ENCODE measurements at places on chromosomes 12 and 14.
A peak's percentile ranks its signal among the peaks of the same experiment; 100 is the strongest.

DNA sequence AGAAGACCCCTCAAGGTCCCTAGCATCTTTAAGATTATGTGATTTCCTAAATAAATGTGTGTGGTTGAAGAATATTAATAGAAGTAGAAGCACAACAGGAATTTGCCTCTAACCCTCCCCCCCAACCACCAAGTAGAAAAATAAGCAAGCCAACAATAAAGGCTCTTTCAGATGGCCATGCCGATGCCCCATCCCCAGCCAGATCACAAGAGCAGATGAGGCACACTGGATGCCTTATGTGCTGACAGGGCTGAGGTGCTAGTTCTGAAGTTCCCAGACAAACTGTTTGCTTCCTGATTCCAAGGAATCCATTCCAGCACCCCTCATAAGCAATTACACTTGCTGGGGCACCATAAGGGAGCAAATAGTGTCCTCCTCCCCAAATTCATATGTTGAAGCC is 90.0 kb downstream of the SSPN start:
- DNase-seq, result no peak

DNA sequence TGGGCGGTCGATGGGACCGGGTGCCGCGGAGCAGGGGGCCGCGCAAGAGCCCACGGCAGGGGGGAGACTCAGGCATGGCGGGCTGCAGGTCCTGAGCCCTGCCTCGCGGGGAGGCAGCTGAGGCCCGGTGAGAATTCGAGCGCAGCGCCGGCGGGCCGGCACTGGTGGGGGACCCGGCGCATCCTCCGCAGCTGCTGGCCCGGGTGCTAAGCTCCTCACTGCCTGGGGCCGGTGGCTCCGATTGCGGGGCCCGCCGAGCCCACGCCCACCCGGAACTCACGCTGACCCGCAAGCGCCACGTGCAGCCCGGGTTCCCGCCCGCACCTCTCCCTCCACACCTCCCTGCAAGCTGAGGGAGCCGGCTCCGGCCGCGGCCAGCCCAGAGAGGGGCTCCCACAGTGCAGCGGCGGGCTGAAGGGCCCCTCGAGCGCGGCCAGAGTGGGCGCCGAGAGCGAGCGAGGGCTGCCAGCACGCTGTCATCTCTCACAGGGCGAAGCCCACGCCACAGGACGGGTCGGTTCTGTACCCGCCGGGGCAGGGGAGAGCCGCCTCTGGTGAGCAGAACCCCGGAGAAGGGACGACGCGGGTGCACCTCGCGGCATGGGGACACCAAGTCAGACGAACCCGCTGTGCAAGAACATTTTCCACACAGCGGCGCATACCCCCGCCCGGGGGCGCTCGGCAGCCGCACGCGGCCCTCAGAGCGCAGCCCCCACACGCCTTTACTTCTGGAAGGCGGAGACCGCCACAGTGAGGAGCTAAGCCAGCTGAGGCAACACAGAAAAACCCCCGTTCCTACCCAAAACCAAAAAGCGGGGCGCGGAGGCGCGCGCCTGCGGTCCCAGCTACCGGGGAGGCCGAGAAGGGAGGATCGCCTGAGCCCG is 1.2 kb upstream of the SIVA1 start:
- no peak for DNase-seq

DNA sequence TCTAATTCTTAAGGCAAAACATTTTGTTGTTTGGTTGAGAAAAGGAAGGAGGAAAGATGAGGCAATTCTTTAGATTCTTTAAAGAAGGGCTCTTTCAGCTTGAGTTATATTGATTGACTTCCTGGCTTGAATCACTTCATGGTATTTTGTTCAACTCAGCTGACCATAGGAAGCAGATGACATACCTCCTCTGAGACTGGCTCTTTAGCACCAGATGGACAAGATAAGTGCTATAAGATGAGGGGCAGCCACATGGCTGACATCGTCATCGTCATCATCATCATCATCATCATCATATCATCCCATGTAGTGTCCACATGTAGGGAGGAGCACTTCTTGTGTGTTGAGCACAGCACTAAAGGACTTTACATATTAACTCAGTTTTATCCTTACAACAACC is 81.3 kb downstream of the SSPN start:
- no peak for DNase-seq

DNA sequence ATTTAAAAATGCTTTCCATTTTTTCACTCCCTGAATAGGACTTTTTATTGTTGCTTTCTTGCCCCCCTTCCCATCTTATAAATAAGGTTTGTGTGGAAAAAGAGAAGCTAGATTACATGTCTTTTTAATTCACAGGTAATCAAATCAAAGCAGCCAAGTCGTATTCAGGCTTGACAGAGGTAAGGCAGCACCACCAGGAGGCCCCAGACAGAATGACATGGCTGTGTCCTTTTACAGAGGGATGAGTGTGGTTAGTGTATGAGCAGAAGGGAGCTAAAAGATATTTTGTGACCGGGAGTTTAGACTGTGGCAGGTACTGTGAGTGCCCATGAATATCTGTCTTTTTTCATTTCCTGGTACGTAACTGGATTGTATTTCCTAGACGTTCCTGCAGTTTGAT is 596.1 kb downstream of the ETNK1 start:
- no peak for DNase-seq

DNA sequence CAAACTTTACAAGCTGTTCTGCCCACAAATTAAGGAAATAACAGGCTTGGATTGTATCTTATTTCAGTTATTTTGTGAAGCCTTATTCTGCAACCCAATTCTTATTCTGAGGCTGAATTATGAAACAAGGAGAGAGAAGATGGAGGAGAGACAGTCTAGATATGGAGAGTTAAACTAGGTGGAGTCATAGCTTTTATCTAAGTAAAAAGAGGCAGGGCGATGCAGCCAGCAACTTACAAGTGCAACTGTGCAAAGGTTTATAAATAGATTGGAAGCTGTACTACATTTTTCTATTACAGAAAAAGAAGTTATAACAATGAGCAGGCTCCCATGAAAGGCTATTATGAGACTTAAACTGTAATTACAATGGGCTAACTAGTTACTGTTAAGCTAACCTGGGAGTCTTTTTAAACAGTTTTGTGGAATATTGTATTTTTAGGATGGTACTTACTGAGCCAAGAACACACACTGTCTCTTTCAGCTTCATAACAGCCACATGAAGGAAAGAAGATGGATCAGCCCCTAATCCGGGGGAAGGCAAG is 22.4 kb downstream of the NID2 start:
- peak; percentile 34 for DNase-seq

DNA sequence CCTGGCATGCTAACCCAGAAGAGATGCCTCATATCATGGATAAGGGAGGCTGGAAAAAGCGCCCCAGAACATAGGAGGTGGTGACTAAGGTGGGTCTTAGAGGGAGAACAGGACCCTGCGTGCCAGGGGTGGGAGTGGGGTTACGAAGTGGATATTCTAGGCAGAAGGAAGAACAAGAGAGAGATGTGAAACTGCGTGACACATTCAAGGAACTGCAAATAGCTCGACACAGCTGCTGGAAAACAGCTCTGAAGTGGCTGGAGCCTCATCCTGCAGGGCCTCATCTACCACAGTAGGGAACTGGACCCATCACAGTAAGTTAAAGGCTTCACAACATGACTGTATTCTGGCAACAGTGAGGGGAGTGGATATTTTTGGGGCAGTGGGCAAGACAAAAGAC is 61.1 kb downstream of the RNF34 start:
- DNase-seq, result no peak

GRCh38 chr12:47992776-47993175 is 11.5 kb downstream of the COL2A1 start:
- DNase-seq, result no peak

Data from GM23248 (cell line).